ENCODE measurements at places on chromosomes 1 and 21. TPM values are rescaled to one million over a fixed set of nuclear protein-coding genes. Genes with fewer than 3 reads are reported as not detected.
A peak's percentile ranks its signal among the peaks of the same experiment; 100 is the strongest.

The KCNA2 gene
- 0.40 TPM for total RNA-seq

DNA sequence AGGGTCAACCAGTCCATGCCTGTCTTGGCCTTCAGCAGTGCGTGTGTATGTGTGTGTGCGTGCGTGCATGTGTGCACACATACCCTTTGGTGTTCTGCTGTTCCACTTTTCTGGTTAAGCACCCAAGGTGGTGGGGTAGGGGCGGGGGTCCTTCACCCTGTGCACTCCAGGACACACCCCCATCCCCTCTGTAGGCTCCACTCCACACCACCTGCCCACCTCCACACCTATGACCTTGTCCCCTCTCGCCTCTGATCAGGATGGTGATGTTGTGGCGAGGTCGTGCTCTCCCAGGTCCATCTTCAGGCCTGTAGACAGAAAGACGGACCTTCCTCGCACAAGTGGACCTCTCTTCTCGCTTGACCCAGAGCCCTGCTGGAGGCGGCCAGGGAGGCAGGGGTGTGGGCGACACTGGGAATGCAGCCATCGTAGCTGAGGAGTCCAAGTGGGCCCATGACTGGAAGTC, 44.6 kb downstream of the WDR4 start:
- no peak overlapping the region for H3K27ac ChIP-seq
- H3K27me3 ChIP-seq = no peaks in the 10 kb centered on the region
- no peak for DNase-seq
- H3K4me1 ChIP-seq = no peaks in the 10 kb centered on the region
- H3K4me3 ChIP-seq = no peak overlapping the region
- H3K36me3 ChIP-seq = no peaks in the 10 kb centered on the region

DNA sequence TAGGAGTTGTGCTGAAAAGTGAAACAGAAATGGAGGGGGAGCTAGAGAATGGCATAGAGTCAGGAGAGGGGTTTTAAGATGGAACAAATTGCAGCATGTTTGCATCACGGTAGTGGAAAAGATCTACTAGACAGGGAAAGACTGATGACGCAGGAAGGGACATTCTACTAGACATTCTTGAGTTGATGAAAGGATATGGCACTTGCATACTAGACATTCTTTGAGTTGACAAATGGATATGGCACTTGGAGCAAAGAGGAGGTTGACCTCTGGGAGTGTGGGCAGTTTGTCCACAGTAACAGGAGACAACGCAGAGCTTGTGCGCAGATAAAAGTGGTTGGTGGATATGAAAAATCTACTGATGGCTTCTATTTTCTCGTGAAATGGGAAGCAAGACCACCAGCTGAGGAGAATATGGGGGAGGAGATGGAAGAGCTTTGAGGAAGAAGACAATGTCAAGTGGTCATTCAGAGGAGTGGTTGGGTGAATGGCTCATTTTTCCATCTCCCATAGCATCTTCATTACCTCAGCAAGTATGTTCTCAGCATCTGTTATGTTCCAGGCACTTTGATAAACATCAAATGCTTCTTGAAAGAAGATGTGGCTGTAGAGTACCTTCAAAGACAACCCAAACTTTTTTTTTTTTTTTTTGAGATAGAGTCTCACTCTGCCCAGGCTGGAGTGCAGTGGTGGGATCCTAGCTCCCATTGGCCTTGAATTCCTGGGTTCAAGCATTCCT, 2.4 kb upstream of the CTPS1 start:
- H3K4me1 ChIP-seq = peaks cover 18% of the 10 kb centered on the region
- DNase-seq = no peak
- no peaks in the 10 kb centered on the region for H3K27me3 ChIP-seq
- no peaks in the 10 kb centered on the region for H3K36me3 ChIP-seq
- H3K4me3 ChIP-seq = no peak overlapping the region

GRCh38 chr1:202165942-202166843, 5.8 kb upstream of the PTPN7 start:
- H3K4me1 ChIP-seq = peaks cover 13% of the 10 kb centered on the region
- H3K4me3 ChIP-seq = no peak overlapping the region
- DNase-seq = no peak

DNA sequence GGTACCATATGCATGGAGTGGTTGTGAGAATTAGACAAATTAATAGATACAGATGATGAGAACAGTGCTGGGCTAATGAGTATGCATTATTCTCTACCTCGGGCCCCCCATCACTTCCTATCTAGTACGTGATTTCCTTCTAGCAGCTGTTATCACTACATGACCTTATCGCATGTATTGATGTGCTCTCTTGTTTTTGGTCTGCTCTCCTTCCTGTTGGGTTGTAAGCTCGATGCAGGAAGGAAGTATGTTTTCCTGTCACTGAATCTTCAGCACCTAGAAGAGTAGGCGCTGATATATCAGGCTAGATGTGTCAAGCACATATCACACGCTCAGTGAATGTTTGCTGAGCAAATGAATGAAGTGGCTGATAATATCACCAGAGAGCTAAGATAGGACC, 43.9 kb upstream of the IFNAR2 start:
- H3K4me1 ChIP-seq = no peaks in the 10 kb centered on the region
- no peaks in the 10 kb centered on the region for H3K36me3 ChIP-seq
- no peak overlapping the region for H3K27ac ChIP-seq
- no peak overlapping the region for H3K4me3 ChIP-seq
- peaks cover 6% of the 10 kb centered on the region for H3K27me3 ChIP-seq

The BTBD8 gene
- total RNA-seq = 6.1 TPM

The ADGRB2 gene
- total RNA-seq = 10.5 TPM

The LORICRIN gene
- total RNA-seq = not detected

- no peaks in the 10 kb centered on the region for H3K27me3 ChIP-seq
- no peaks in the 10 kb centered on the region for H3K36me3 ChIP-seq
- no peak overlapping the region for H3K4me3 ChIP-seq
- H3K27ac ChIP-seq = peak overlapping the region; percentile 88
- DNase-seq = peak; percentile 52
Measured at GRCh38 chr21:43361493-43362296, 65.2 kb downstream of the SIK1 start.

Measured in hepatocyte (in vitro differentiated cells).